ENCODE measurements at places on chromosomes 7 and 10.

DNA sequence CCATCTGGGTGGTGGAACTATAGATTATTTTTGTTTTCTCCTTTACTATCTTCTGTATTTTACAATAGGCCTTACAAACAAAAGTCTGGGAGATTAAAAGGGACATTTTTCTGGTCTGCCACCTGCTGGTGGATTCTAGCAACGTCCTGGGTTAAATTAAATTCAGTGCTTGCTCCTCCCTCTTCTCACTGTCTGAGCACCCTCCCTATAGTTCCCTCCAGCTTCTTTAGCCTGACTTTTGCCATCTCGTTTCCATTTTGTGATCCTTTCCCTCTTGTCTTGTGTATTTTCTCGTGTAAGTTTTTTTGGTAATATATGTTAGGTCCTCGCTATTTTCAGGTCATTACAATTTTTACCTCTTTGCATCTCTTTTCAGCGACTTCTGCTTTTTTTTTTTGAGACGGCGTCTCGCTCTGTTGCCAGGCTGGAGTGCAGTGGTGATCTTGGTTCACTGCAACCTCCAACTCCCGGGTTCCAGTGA, 16.1 kb downstream of the ANKRD16 start:
- DNase-seq, result peak; percentile 70

- no peak for DNase-seq
These were observed 55.3 kb upstream of the FGL2 start for GRCh38 chr7:77254915-77255314.

DNA sequence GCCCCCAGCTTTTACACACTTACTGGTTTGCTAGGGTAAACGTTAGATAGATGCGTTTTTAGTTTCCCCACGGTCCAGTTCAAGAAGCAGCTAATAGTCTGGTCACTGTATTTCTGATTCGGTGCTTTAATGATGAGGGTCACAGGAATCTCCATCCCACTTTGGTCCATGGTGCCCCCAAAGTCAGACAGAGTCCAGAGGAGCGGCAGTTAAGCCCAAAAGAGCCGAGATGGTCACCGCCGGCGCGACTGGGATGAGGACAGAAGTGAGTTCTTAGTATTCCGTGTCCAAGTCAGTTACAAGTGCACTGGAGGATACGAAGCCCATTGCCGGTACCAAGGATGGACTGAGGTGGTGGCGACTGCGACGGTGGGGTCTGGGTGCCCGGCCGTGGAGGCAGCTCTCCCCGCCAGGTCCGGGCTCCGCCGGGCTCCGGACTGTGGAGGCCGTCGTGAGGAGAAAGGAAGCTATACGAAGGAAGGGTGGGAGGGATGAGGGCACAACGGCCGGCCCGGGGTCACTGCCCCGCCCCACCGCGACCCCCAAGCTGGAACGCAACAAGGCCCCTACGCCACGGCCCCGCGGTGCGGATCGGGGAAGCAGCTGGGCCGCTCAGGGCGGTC, 663 bp downstream of the HERPUD2 start:
- peak; percentile 17 for DNase-seq

- DNase-seq, result no peak
These were observed 26.5 kb downstream of the GPR85 start for GRCh38 chr7:113060100-113060499.

- DNase-seq, result no peak
These were observed 318.6 kb downstream of the MALRD1 start for GRCh38 chr10:19367176-19367575.

- DNase-seq, result peak; percentile 48
These were observed 15.7 kb downstream of the UNCX start for GRCh38 chr7:1248143-1248915.

DNA sequence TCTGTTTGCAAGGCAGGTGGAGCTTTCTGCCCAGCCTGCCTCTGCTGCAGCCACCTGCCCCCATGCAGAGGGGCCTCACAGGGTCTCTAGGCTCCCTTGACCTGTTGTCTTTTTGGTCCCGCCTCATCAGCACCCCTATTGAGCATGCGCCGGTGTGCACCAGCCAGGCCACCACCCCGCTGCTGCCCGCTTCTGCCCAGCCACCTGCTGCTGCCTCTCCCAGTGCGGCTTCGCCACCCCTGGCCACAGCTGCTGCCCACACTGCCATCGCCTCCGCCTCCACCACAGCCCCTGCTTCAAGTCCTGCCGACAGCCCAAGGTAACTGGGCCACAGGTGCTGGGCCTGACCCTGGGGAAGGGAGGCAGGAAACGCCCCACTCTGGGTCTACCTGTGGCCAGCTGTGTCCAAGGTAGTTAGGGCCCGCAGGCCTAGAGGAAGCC, 38.1 kb downstream of the LDB3 start:
- DNase-seq, result no peak

GRCh38 chr7:91280604-91281003, 16.4 kb downstream of the FZD1 start:
- no peak for DNase-seq

GRCh38 chr10:21314111-21314626, 211.3 kb downstream of the SKIDA1 start:
- DNase-seq, result no peak

DNA sequence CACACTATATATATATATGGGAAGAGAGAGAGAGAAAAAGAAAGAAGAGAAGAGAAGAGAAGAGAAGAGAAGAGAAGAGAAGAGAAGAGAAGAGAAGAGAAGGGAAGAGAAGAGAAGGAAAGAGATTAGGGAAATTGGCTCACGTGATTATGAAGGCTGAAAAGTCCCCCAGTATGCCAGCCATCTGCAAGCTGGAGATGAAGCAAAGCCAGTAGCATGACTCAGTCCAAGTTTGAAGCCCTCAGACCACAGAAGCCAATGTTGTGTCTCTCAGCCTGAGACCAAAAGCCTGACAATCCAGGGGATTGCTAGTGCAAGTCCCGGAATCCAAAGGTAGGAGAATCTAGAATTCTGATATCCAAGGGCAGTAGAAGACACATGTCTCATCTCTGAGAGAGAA, 206.3 kb upstream of the PRSS1 start:
- no peak for DNase-seq

All from RPMI8226 (cell line).